ENCODE measurements at places on chromosomes 1 and 21.
A peak's percentile ranks its signal among the peaks of the same experiment; 100 is the strongest.

DNA sequence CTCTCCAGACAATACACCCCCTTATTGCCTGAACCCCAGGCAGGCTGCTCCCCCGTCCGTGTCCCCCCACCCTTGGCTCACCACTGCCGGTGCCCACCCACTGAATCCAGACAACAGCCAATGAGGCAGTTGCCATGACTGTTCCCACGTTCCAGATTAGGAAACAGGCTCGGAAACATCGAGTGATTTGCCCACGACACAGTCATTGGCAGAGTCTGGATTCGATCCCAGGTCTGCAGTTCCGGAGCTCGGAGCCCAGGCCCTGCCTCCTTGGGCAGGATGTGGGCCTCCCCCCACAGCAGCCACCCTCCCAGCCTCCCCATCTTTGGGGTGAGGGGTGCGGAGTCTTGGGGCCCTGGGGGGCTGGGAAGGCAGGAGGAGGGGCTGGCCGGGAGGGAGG is 20.3 kb upstream of the CLSTN1 start:
- H3K4me1 ChIP-seq, result no peaks in the 10 kb centered on the region
- H3K36me3 ChIP-seq, result no peaks in the 10 kb centered on the region
- H3K4me3 ChIP-seq, result no peak overlapping the region
- H3K27me3 ChIP-seq, result no peaks in the 10 kb centered on the region

- H3K4me1 ChIP-seq, result no peaks in the 10 kb centered on the region
- H3K4me3 ChIP-seq, result no peak within 1 kb of the TSS
- no peaks in the 10 kb centered on the region for H3K36me3 ChIP-seq
- no peak for DNase-seq
Observed at GRCh38 chr1:160189649-160190625, at the start of gene CASQ1. TSS of gene CASQ1 (plus strand) at chr1:160190575. CDS start at chr1:160190752, 177 bp downstream.

GRCh38 chr1:234214911-234215892 is 158.1 kb upstream of the COA6 start:
- DNase-seq, result no peak
- H3K4me1 ChIP-seq, result no peaks in the 10 kb centered on the region
- no peaks in the 10 kb centered on the region for H3K36me3 ChIP-seq
- peak overlapping the region; percentile 42 for H3K4me3 ChIP-seq

DNA sequence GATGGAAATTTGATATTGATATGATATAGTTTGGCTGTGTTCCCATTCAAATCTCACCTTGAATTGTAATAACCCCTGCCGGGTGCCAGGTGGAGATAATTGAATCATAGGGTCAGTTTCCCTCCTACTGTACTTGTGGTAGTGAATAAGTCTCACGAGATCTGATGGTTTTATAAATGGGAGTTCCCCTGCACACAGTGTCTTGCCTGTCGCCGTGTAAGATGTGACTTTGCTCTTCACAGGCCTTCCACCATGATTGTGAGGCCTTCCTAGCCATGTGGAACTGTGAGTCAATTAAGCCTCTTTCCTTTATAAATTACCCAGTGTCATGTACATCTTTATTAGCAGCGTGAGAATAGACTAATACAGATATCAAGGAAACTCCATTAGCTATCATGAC is 74.6 kb downstream of the MAP3K7CL start:
- no peaks in the 10 kb centered on the region for H3K36me3 ChIP-seq
- H3K4me1 ChIP-seq, result no peaks in the 10 kb centered on the region
- no peaks in the 10 kb centered on the region for H3K27me3 ChIP-seq
- H3K4me3 ChIP-seq, result no peak overlapping the region

GRCh38 chr1:163055531-163055930 is 13.6 kb upstream of the RGS4 start:
- no peaks in the 10 kb centered on the region for H3K4me1 ChIP-seq
- H3K27me3 ChIP-seq, result no peaks in the 10 kb centered on the region
- no peaks in the 10 kb centered on the region for H3K36me3 ChIP-seq
- no peak for DNase-seq
- no peak overlapping the region for H3K4me3 ChIP-seq

DNA sequence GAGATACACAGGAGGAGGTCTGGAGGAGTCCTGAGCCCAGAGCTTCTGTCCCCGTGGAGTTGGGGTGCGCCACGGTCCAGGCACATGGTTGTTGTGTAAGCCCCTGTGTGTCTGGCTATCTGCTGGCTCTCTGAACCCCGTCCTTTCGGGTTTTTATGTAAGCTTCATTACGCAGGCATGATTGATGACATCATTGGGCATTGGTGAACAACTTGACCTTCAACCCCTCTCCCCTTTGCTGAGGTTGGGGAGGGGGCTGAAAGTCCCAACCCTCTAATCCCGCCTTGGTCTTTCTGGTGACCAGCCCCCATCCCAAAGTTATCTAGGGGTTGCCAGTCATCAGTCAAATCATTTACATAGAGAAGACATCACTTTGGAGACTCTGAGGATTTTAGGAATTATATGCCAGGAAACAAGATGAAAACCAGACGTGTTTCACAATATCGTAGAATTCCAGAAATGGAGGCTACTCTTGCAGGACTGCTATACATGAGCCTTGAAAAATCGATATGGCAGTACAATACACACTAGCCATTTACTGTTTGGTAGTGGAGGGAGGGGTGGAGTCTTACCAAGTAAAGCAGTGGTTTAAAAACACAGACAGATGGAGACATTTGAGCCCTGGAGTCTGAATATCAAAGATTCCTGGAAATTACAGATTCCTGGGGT is 69.8 kb upstream of the SCAF4 start:
- no peaks in the 10 kb centered on the region for H3K4me1 ChIP-seq
- no peak overlapping the region for H3K27ac ChIP-seq
- no peak overlapping the region for H3K4me3 ChIP-seq
- no peak for DNase-seq
- no peaks in the 10 kb centered on the region for H3K27me3 ChIP-seq

Data from naive thymus-derived CD4-positive, alpha-beta T cell (primary cell).